Esophagus squamous epithelium (tissue), 5 donors: ENCODE measurements at places on chromosomes 16 and 17.

DNA sequence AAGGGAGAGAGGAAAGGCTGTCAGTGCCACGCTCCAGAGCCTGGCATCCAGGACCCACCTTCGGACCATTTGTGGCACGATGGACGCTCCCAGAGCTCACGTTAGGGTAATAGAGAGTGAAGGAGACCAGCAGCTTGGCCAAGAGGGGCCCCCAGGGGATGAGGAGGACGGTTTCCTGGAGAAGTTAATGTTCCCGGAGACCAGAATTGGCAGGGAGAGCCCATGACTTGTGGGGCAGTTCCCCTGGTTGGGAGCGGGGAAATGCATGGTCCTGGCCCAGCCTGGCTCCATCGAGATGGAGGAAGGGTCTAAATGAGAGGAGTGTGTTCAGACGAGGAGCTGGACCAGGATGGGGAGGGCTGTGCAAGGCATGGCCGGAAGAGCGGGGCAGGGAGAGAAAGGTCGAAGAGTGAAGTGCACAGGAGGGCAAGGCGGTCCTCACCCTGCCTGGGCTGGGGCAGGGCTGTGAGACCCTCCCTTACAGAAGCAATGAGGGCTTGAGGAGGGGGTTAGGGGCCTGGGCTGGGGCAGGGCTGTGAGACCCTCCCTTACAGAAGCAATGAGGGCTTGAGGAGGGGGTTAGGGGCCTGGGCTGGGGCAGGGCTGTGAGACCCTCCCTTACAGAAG, 2.9 kb upstream of the HIC1 start:
- DNase-seq = no peak

DNA sequence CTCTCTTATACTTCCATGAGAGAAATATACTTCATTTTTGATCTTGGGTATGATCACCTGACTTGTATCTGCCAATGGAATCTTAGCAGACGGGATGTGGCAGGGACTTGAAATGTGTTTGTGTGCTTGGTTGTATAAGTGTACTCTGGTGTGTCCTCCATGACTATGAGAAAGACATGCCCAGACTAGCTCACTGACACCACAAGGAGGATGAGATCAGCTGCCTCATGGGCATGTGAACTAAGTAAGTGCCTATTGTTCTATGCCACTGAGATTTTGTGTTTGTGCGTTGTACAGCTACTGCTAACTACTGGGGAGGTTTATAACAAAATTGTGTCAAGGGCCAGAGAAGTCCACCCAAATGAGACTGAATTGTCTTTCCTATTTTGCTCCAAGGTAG, 402.2 kb upstream of the SALL1 start:
- DNase-seq = no peak

DNA sequence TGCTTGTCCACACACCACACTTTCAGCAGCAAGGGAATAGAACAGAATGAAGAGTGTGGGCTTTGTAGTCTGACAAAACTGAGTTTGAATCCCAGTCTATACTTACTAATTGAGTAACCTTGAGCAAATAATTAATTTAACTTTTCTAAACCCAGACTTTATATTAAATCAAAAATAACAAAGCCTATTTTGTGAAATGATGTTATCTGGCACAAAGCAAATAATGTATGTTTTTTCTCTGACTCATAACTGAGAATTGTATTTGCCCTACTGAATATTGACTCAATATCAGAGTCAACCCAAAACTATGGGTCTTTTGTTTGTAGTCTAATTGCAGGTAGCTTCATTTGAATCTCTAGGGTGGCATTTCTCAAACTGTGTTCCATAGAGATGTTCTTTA, 77.9 kb upstream of the TANC2 start:
- DNase-seq = no peak

DNA sequence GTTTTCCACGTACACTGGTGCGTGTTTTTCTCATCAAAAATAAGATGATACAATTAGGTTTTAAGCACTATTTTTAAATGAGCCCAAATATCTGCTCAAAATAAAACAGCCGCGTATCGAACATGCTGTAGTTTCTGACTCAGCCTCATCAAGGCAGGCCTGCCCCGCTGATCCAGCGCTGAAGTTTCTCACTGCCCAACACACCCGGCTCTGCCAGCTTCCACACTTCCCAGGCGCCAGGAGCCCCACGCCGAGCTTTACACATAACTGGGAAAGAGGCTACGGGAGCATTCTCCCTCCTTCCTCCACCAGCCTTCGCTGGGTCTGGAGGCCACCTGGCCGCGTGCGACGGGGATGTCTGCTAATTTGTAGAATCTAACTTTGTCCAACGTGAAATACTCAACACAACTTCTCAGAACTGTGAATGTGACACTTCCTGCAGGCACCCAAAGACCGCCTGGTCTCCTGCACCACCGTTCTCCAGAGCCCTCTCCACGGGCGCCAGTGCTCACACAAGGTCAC, 42.1 kb downstream of the MAP1LC3B start:
- no peak for DNase-seq

GRCh38 chr17:4565209-4566141, 5.1 kb upstream of the GGT6 start:
- no peak for DNase-seq
